HFFc6 (cell line): ENCODE measurements at places on chromosomes 12 and 14. TPM values are rescaled to one million over a fixed set of nuclear protein-coding genes. Genes with fewer than 3 reads are reported as not detected.

GRCh38 chr12:94149119-94149780, 873 bp downstream of the PLXNC1 start:
- no peak for DNase-seq

The PDE3A gene
- 0.05 TPM in 1 of 2 replicates, not detected in the other for total RNA-seq

GRCh38 chr12:69091442-69092017, 147.8 kb upstream of the CPSF6 start:
- DNase-seq: no peak

DNA sequence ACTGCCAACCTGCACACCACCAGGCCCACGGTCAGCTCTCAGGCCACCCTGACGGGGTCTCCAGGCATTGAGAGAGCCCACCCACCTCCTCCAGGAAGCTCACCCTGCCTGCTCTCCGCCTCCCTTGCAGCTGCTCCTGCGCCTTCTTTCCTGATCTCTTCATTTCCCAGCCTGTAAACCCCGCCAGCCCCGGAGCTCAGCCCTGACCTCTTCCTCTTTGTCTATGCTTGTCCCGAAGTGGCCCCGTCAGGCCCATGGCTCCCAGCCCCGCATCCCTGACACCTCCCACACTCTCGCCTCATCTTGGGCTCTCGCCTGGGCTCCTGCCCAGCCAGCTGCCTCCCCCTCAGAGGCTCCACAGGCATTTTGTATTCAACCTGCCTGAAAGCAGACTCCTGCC, 139.3 kb downstream of the CALM1 start:
- DNase-seq: no peak

The FRMD6 gene
- 386 to 528 TPM (median 467 TPM) in 3 replicates for total RNA-seq

The SERPINA3 gene
- total RNA-seq: not detected in 3 replicates

The ADCY4 gene
- total RNA-seq: 0.25 TPM in 1 of 3 replicates, not detected in the others

- DNase-seq: no peak
Observed at GRCh38 chr12:47340411-47341015, 260.8 kb upstream of the AMIGO2 start.

DNA sequence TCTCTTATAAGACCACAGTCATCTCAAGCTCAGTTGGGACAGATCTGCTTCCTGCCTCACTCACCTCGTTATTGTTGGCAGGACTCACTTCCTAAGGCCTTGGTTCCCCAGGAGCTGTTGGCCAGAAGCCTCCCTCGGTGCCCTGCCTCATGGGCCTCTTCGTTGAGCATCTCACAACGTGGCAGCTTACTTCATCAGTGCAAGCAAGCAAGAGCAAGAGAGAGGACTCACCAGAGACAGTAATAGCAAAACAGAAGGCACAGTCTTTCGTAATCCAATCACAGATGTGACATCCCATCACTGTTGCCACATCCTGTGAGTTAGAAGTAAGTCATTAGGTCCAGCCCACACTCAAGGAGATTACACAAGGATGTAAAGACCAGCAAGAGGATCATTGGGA, 5.1 kb upstream of the NUMB start:
- DNase-seq: peak; percentile 93

DNA sequence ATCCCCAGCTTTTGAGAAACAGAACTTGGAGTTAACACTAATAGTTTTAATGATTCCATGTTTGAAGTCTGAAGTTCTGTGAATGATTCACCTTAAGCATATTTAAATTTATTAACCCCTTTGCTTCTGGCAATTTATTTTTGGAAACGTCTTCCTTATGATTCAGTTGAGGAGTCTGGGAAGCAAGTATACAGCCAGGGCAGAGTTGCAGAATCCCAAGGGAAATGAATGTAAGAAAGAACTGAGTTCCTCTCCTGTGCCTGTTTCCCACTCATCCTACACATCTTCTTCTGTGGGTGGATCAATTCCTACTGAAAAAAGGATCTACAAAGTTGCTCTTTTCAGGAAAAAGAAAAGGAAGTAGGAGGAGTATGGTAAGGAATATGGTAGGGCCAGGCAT, 108.2 kb upstream of the CCDC91 start:
- DNase-seq: no peak
